ENCODE measurements at places on chromosomes 2 and 18.

DNA sequence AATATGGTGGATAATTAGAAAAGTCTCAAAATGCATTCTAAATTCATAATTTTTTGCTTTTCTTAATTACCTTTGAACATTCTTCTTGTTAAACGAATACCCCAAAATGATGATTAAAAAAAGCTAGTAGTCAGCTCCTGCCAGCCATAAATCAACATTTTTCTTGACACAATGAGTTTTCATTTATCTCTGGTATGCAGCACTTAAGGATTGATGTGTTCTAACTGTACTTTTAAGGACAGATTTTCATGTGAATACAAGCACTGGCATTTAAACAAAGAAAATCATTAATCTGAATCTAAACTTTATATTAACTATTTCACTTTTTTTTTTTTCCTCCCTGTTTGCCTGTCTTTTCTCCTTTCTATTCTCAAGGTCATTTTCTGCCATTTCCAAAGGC is 976.8 kb downstream of the TMEM182 start:
- DNase-seq = no peak

- DNase-seq = no peak
These were observed 103.0 kb downstream of the ANKRD44 start for GRCh38 chr2:197207598-197207997.

GRCh38 chr2:8059255-8059654 is 622.6 kb upstream of the ID2 start:
- DNase-seq = no peak

DNA sequence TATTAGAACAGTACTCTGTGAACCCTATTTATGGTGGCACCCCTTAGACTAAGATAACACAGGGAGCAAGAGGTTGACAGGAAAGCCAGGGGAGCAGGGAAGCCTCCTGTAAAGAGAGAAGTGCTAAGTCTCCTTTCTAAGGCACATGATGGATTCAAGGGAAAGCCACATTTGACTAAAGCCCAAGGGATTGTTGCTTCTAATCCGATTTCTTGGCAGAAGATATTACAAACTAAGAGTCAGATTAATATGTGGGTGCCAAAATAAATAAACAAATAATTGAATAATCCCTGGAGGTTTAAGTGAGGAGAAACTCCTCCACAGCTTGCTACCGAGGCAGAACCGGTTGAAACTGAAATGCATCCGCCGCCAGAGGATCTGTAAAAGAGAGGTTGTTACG is 333.2 kb downstream of the SOX11 start:
- DNase-seq = no peak

GRCh38 chr18:56044239-56044638 is 456.2 kb upstream of the TCF4 start:
- no peak for DNase-seq

GRCh38 chr18:60421356-60422118 is 49.0 kb upstream of the MC4R start:
- DNase-seq = no peak

- DNase-seq = no peak
These were observed 47.7 kb downstream of the MRPS9 start for GRCh38 chr2:105085525-105085924.

- DNase-seq = no peak
These were observed 6.1 kb upstream of the FAM171B start for GRCh38 chr2:186687807-186688211.

GRCh38 chr2:53252115-53252514 is 515.5 kb upstream of the CHAC2 start:
- no peak for DNase-seq

DNA sequence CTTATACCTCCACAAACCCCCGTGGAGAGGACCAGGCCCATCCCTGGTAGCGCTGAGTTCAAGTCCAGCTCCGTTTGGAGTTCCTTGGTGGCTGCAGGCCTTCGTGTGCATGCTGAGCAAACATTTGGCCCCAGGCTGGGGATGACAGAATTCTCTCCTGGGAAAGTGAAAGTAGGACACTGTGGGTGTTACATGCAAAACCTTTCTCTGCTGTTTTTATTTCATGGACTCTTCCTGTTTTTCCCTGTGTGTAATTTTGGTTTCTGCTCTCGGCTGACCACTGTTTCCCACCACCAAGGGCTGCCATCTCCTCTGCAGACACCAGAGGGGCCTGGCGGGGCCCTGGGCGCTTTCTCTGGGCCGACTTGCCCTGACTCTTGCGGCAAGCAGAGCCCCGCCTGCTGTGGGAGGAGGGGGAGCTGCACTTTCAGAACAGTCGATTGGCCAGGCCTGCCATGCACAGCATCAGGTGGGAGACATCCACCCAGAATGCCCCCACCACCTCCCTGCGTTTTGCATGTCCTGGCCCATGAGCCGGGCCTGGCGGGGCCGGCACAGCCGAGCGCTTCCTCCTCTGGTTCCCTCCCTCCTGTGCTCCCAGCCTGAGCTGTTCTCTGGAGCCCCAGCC is 102.4 kb downstream of the CABLES1 start:
- peak; percentile 27 for DNase-seq

DNA sequence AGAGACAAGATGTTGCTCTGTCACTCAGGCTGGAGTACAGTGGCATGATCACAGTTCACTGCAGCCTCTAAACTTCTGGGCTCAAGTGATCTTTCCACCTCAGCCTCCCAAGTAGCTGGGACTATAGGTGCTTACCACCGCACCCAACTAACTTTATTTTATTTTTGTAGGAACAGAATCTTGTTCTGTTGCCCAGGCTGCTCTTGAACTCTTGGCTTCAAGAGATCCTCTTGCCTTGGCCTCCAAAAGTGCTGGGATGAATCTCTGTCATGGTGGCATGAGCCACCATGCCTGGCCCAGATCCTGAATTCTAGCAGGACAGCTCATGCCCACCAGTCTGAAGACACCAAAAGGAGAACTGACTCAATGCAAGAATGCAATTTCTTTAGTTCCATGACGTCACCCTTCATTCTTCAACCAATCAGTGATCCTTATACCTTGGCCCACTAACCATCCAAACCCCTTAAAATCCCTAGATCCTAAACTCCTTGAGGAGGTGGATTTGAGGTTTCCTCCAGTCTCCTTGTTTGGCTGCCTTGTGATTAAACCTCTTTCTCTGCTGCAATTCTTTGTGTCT is 25.6 kb upstream of the CXXC1 start:
- DNase-seq = no peak

DNA sequence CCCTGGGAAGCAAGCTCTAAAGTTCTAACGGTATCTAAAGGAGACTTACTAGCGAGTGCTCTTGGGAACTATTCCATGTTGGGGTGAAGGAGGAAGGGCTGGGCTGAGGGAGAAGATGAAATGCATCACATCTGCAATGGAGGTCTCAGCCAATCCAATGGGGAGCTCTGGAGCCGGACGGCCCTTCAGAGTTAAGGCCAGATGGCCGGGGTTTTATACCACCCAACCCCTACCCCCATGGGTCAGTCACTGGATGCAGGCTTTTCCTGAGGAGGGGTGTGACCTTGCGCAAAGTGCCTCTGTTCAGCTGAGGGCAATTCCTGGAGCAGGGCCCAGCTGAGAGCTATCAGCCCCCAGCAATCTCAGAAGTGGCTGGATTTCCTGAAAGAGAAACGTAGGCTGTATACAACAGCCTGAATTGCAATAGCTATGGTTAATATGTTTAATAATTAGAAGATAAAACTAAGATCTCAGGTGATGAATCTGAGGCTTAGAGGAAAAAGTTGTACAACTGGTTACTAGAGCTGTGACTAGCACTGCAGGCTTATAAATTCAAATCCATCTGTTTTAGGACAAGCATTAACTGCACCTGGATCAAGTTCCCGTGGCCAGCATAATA is 21.6 kb downstream of the EIPR1 start:
- no peak for DNase-seq

- no peak for DNase-seq
These were observed 1.5 kb upstream of the OSGEPL1 start for GRCh38 chr2:189763908-189764661.

DNA sequence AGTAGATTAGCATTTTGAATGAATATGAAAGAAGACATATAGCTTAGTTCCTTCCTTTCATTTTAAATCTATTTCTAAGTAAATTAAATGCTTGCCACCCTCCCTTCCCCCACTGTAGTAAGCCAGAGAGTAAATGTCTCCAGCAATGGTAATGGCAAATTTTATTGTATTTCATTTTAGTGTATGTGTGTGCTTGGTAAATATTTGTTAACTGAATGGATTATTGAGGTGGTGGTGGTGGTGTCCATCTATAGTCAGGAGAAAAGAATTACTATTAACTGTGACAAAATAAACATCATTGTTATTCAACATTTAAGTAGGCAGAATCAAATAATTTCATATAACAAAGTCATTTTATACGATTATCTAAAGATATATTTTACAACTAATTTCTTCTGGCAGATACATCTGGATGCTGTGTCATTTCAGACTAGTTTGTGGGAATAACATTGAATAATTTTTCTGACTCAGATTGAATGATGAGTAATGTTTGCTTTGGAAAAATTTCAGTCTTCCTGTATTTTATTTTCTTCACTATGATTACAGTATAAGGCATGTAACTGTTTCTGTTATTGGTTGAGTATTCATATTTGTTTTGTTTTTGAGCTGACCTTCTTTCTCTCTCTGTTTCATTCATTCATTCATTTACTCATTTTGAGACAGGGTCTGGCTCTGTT is 18.3 kb downstream of the ASXL3 start:
- no peak for DNase-seq

DNA sequence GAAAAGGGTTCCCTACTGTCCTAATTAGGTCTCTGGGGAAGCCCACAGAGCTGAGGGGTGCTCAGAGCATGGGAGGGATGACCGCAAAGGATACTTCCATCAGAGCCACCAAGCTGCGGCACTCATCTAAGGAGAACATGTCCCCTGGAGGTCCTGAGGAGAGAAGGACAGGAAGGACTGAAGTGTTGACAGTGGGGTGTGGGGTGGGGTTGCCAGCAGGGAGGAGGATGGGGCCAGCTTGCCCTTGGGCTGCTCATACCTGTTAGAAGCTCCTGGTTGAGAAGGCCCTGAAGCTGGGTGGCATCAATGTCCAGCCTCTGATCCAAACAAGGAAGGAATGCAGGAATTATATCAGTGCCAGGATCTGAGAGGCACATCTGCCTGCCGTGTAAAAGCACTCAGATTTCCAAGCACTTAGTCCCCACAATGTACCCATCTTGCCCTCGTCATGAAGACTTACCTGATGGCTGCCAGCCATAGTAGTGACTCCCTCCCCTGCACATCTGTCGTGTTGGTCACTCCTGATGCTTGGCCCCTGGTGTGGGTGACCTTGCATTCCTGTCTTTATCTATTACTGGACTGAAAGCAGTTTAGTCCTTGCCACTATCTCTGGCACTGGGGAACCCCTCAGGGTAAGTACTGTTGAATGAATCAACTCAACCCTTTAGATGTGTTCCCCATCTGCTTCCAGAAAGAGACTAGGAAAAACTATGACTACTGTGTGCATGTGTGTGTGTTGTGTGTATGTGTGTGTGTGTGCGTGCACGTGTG is 68.9 kb downstream of the CAPN13 start:
- DNase-seq = no peak

Measured in activated T-helper 9 cell treated with anti-CD3 and anti-CD28 coated beads, Interleukin-2, amount 50 U/mL, for 16 hours (primary cell).